ENCODE measurements at places on chromosomes 12 and 14.

DNA sequence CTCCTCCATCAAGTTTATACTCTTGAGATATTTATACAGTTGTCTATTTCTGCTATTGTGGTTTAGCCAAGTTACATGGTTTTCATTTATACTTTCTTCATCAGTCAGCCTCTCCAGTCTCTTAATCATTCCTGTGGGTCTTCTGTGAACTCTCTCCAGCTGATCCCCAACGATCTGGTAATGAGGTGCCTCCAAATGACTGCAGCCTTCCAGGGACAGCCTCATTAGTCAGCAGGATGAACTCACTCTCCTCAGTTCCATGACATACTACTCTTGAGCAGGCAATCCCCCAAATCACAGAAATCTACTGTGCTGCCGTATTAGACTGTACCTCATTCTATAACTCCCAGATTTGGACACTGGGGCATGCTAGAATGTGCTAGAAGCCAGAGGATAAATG is 15.3 kb downstream of the AREL1 start:
- DNase-seq, result no peak

DNA sequence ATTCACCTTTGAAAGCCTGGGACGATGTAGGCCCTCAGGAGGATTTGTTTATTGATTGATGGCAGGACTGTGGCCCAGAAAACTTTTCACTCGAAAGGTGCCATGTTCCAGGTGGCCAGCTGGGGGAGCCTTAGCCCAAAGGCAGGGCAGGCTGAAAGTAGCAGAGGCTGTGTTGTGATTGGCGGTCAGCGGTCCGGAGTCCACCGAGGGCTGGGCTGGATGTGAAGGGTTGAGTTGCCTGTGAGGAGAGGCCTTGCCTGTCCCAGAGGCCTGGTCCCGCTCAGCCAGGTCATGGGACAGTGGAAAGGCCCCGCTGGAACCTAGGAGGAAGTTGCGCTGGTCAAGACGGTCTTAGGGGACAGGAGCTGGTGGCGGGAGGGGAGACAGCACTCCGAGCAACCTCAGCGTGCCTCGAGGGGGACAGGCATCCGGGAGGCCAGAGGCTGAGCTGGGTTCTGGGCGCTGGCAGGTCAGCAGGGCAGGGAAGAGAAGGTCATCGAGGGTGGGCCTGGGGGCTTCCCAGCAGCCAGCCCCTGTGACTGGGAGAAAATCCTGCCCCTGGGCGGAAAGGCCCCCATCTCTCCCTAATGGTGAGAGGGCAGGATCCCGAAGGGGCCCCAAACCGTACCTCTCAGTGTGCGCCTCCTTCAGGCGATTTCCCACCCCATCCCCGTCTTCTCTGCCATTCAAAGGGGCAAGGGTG is 26.3 kb downstream of the CMA1 start:
- peak; percentile 19 for DNase-seq

DNA sequence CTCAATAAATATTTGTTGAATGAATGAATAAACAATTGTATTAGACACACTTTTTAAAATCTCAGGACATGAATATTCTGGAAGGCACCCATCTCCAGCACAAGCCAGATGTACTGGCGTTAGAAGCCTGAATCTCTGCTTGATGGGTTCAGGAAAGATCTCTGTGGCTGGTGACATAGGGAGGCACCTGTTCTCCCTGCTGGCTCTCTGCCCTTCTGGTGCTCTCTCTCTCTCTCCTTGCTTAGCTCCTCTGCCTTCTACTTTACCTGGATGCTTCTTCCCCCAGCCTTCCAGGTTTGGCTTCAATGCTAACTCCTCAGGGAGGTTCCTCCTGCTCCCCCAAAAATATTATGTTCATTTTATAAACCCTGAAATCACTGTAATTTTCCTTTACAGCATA is 1.5 kb downstream of the CYP46A1 start:
- no peak for DNase-seq

DNA sequence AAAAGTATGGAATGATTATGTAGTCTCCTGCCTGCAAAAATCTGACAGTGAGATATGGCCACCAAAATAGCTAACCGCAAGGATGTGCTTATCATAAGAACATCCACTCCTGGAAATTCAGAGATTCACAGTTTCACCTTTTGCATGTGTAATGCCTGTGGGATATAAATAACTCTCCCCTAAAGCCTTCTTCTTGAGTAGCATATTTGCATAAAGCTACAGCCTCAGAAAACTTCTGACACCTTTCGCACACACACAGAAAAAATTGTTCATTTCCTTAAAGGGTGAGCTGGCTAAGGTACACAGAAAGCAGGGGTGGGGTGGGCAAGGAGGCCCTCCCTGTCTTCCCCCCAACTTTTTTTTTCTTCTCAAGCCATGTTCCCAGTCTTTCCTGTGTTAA is 3.1 kb upstream of the IGF1 start:
- DNase-seq, result no peak

GRCh38 chr14:68864361-68864750 is 71.5 kb upstream of the ZFP36L1 start:
- no peak for DNase-seq

- no peak for DNase-seq
These were observed 99.8 kb upstream of the WSCD2 start for GRCh38 chr12:108029051-108029835.

GRCh38 chr14:20413744-20414082 is 412 bp upstream of the TEP1 start:
- no peak for DNase-seq

DNA sequence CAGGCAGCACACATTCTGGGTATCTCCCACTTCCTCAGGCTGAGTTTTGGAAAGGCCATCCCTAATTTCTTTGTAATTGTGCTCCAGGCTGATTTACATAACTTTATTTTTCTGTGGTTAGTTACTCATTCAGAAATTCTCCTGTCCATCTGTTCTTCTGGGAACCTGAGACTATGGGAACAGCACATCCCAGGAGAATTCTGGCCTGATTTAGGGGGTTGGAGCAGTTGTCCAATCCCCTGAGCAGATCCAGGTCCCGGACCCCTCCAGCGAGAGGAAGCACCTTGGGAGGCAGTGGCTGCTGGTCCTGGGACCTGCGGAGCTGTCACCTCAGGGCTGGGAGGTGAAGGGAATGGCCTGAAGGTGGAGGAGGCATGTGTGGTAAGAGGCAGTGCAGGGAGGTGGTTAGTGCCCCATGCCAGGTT is 40.4 kb downstream of the TSPAN9 start:
- no peak for DNase-seq

GRCh38 chr14:28361486-28361885 is 405.1 kb upstream of the FOXG1 start:
- no peak for DNase-seq

DNA sequence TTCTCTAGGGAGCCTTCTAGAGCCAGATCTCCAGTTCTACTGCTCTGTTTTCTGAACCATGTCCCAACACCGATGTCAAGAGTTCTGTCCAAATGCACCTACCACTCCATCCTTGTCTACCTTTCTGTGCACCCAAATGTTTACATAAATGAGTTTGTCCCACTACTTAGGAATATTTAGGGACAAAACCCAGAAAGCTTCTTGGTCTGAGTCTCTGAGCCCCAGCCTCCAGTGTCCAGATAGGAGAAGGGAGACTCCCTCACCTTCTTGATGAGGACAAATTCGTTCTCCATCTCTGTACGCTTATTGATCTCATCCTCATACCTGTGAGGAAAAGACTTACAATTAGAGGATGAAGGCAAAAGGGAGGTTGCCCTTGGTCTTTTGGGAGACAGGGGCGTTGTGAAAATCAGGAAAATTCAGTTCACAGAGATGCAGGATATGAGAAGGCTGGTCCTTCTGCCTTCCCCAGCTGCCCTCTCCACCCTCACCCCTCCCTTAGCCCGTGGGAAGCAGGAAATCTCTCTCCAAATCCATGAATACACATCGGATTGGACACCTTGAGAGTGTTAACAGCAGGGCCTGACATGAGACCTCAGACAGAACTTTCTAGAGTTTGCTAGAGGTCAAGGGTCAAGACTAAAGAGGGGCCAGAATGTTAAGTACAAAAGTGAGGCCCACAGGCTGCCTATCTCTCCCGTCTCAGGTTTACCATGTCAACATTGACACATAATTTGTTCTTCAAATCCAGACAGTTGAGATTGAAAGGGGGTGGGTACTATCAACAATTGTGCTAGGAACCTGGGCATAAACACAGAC is 3.8 kb downstream of the KRT8 start:
- no peak for DNase-seq

- DNase-seq, result no peak
These were observed 31.3 kb upstream of the LALBA start for GRCh38 chr12:48601013-48601756.

DNA sequence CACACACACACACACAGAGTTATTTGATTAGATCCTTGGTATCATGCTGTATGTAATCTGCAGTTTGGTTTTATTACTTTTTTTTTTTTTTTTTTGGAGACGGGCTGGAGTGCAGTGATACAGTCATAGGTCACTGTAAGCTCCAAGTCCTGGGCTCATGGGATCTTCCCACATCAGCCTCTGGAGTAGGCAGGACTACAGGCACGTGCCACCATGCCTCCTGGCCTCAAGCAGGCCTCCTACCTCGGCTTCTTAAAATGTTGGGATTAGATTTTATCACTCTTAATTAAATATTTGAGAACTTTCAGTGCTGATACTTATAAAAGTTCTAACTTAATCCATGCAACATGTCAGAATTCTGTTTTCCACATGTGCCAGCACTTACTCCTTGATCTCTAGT is 31.3 kb upstream of the PSEN1 start:
- no peak for DNase-seq

DNA sequence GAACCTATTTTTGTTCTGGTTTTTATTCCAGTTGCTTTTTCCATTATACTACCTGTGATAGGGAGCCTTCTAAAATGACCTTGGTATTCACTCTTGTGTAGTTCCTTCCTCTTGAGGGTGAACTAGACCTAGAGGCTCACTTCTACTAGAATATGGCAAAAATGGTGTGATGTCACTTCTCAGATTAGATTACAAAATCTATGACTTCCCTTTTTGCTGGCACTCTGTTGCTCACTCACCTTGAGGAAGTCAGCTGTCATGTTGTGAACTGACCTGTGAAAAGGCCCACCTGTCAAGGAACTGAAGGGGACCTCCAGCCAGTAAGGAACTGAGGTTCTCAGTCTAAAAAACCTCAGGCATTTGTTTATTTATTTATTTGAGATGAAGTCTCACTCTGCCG is 5.7 kb downstream of the MIPOL1 start:
- no peak for DNase-seq

DNA sequence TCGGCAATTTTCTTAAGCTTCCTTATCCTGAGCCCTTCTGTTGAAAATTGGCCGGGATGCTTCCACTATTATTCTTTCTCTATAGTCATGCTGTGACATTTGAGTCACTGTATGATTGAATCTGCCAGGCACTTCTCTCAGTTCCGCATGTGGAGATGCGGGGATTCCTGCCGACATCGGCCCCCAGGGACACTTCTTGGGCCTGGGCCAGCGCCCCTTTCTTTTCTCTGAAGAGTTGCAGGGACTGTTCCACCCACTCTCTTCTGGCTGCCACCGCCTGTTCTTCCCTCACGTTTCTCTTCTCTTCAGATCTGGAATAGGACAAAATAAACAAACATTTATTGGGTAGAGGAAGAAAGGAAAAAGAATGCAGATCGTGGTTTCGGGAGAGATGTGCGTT is 310.1 kb downstream of the ETNK1 start:
- no peak for DNase-seq

DNA sequence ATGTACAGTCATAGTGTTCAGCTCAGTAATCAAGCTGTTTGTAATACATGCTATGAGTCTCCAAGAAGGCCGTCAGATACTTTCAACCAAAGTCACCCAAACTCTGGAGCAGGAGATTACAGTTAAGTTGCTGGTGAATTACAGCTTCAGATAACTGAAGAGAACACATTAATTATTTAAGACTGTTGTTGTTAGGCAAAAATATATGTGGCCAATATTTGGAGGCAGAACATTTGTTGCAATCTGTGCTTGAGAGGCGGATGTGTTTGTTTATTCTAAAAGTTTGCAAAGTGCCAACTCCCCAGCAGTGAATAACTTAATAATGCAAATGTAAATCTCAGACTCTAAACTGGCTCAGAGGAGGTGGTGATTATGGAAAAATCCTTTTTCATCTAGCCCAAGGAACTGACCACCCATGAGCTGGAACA is 300.7 kb upstream of the TBX3 start:
- no peak for DNase-seq

DNA sequence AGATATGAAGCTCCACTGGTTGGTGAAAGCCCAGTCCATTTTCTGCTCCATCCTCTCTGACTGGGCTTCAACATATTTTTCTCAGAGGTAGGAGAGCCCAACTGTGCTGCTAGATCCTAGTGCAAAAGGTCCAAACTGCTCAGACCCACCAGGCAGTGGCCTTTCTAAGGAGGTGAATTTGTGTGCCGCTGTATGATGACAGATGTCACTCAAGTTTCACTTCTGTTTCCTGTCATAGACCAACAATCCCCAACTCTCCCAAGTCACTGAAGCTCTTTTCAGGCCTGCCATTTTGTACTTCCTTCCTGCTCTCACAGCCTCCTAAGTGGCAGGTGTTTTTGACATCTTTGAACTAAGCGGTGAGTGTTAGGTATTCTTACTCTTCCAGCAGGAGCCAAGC is 16.4 kb upstream of the RNASE4 start:
- no peak for DNase-seq

DNA sequence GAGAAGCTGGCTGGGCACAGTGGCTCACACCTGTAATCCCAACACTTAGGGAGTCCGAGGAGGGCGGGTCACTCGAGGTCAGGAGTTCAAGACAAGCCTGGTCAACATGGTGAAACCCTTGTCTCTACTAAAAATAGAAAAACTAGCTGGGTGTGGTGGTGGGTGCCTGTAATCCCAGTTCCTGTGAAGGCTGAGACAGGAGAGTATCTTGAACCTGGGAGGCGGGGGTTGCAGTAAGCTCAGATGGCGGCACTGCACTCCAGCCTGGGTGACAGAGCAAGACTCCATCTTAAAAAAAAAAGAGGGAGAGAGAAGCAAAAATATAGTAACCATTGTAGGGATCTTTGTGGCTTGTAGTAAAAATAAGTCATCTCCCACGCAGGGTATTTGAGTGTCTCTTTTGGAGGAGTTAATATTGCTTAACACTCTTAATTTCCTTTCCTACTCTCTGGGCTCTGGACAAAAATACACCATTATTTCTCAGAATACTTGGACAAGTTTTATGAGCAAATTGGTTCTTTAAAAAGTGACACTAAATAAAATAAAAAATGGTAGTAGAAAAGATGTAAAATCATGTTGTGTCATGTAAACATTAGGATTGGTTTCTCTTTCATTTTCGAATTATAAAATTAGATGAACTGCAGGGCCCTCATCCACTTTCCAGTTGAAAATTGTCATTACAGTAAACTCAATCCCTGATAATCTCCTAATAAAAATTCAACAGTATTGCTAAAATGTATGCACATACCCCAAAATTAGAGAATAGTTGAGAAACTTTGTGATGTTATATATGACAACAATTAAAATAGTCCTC is 61.1 kb upstream of the C12orf71 start:
- DNase-seq, result no peak

GRCh38 chr14:76386944-76387782 is 11.2 kb downstream of the ESRRB start:
- DNase-seq, result peak; percentile 28

GRCh38 chr12:8912914-8913313 is 1.4 kb upstream of the PHC1 start:
- no peak for DNase-seq

DNA sequence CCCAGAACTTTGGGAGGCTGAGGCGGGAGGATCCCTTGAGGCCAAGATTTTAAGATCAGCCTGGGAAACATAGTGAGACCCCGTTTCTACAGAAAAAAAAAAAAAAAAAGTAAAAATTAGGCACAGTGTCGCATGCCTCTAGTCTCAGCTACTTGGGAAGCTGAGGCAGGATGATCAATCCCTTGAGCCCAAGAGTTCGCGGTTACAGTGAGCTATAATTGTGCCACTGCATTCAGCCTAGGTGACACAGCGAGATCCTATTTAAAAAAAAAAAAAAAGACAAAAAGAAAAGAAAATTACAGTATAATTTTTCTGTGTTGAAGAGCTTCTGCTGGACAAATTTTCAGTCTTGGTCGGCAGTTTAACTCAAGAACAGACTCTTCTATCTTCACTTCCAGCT is 133.9 kb upstream of the FGD4 start:
- DNase-seq, result no peak
